ENCODE measurements at places on chromosomes 4 and X.

- no peak for DNase-seq
These were observed 54.9 kb downstream of the PHOX2B start for GRCh38 chr4:41693629-41694028.

DNA sequence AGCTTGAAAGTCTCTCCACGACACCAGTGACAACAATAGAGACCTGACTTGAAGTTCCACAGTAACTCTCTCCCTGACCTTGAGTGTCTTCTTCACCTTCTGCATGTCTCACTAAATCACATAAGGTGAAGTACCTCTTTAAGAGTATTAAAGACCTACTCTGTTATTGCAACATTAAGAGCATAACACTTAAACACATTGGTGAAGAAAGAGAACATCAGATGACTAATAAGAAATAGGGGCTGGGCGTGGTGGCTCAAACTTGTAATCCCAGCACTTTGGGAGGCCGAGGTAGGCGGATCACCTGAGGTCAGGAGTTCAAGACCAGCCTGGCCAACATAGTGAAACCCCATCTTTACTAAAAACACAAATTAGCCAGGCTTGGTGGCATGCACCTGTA, 33.9 kb upstream of the MAPK10 start:
- no peak for DNase-seq

GRCh38 chr4:169024762-169025161, 14.7 kb upstream of the CBR4 start:
- DNase-seq: peak; percentile 34

DNA sequence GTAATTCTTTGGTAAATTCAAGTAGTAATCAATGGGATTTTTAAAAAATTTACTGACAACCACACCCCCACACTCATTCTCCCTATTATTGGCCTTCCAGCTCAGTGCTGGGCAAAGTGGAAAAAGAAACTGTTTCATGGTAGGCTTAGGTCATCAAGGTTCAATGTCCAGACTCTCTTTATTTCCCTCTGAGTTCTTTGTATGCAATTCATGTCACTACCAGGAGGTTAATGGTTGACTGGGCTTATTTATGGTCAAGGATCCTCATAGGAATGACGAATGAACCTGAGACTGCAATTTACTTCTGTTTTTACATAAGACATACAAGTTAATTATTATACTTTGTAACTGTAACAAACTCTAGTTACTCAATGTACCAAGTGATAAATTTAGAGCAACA, 403.2 kb downstream of the KLHL13 start:
- no peak for DNase-seq

DNA sequence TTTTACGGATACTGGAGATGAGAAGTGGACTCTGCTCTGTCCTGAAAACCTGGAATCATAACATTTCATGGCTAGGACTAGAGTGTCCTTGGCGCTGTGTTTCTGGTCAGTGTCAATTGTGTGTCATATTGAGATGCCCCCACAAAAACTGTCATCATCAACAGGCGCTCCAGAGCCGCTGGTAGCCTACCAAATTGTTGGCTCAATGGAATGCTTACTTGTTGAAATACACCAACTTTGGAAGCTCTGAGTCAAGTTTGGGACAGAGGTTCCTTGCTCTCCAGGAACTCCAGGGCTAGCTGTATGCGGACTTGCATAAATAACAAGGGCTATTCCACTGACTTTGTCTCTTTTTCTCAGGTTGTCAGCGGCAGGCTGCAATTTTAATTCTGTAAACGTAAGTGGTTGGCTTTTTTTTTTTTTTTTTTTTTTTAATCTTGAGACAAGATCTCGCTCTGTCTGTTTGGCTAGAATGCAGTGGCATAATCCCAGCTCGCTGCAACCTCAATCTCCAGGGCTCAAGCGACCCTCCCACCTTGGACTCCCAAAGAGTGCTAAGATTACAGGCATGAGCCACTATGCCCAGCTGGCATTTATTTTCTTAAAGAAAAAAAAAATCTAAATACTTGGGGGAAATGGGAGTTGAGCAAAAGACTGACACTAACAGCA, 871 bp upstream of the HPGD start:
- no peak for DNase-seq

GRCh38 chr4:8410641-8411271, 29.8 kb downstream of the ACOX3 start:
- peak; percentile 30 for DNase-seq

DNA sequence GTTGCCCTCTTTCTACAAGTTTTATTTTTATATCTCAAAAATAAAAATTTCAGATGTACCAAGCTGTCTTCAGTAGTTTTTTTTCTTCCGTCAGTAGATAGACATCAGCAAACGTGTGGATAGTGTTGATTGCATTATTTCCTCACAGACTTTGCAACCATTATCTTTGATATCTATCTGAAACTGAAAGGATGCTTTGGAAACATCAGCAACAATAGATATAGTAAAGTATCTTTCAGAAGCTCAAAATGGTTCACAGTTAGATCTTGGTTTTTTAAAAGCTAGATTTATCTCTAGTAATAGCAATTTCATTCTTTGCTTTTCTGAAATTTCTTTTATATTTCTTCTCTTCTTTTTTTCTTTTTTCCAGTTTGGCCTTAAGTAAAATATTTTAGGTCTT, 246.9 kb upstream of the PCDH7 start:
- DNase-seq: no peak

DNA sequence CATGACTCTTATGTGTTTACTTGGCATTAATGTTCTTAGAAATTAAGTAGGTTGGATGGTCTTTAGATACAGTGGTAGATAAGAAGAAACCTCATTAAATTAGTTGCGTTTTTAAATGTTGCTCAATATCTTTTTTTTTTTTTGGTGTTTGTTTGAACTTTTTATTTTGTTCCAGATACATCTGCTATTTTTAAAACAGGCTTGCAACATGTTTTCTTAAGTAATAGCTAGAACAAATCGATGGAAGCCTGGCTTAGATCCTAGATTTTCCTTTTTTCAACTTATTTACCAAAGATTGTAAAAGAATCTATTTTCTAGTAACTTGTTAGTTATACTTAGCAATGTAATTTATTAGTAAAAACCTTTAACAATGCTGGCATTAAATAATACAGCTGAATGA, 9.3 kb downstream of the CNKSR2 start:
- DNase-seq: no peak

DNA sequence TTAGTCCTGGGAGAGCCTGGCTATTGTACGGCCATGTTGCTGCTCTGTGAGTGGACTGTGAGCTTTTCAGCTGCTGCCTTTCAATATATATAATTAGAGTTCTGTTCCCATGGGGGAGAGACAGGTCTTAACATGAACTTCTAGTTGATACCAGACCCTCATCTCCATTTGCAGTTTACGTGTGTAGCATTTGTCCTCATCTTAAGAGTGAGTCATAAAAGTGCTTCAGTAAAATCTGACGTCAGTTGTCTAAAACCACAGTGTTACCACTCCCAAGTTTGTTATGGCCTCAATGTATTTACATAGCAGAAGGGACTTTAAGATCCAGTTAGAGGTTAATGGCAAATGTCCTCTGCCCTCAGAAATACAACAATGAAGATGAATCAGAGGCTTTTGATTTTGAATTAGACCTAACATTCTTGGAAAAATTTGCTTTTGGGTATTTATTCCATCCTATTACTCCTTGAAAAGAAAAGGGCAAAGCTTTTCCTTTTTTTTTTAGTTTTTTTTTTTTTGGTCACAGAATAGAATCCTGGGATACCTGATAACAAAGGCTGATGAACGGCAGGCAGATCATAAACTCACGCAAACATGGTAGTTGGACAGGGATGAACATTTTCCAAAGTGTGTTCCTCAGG, 38.6 kb downstream of the PHOX2B start:
- DNase-seq: no peak

- no peak for DNase-seq
These were observed 4.6 kb upstream of the AREG start for GRCh38 chr4:74440356-74440755.

DNA sequence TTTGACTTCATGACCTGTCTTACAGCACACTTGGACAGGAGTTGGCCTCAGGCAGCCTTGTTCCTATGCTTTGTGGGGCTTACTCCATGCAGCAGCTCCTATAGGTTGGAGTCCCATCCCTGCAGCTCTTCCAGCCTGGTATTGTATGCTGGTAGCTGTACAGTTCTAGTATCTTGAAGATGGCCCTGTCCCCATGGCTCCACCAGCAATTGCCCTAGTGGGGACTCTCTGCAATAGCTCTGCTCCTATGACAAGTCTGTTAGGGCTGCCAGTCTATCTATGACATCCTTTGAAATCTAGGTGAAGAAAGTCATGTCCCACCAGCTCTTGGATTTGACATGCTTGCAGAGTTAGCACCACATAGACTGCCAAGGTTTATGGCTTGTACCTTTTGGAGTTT, 252.6 kb downstream of the ANTXR2 start:
- no peak for DNase-seq

DNA sequence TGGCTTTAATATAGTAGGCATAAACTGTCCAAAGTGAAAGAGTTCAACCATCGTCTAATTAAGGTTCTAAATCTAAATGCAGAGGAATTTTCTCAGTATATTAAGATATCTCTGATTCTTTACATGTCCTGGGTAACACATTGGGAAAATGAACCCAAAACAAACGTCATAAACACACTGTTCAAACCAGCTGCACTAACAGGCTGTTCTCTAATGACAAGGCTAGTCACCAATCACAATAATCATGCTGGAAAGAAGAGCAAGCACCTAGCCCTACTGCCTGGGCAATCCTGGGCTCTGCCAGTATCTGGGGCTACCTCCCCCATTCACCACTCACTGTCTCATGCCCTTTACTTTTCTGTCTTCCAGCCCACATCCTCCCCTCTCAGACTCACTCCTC, 107.9 kb downstream of the EFHC2 start:
- DNase-seq: no peak

GRCh38 chr4:37450911-37451310, 206.4 kb downstream of the NWD2 start:
- DNase-seq: no peak

GRCh38 chr4:2786152-2786671, 6.7 kb upstream of the SH3BP2 start:
- no peak for DNase-seq

GRCh38 chr4:61273233-61273632, 73.1 kb downstream of the ADGRL3 start:
- DNase-seq: peak; percentile 61

- DNase-seq: no peak
These were observed 105.9 kb downstream of the OR13H1 start for GRCh38 chrX:131649741-131650140.

- DNase-seq: no peak
These were observed 214.5 kb downstream of the KLHL4 start for GRCh38 chrX:87732133-87732532.

- no peak for DNase-seq
These were observed 14.8 kb downstream of the INTS6L start for GRCh38 chrX:135535077-135535940.

GRCh38 chrX:24090300-24091200, 35.8 kb downstream of the EIF2S3 start:
- DNase-seq: no peak

- no peak for DNase-seq
These were observed 840.6 kb downstream of the NLGN4X start for GRCh38 chrX:5388087-5388486.

- DNase-seq: no peak
These were observed 890.7 kb upstream of the INTU start for GRCh38 chr4:126742048-126742447.

GRCh38 chr4:165124488-165124887, 11.8 kb upstream of the TMEM192 start:
- DNase-seq: no peak

GRCh38 chrX:120603707-120604360, at the start of gene MCTS1:
TSS of gene MCTS1 (plus strand) at chrX:120604101. CDS start at chrX:120604237, 136 bp downstream.
- peak; percentile 79 for DNase-seq

GRCh38 chr4:60241866-60242265, 958.3 kb upstream of the ADGRL3 start:
- no peak for DNase-seq

DNA sequence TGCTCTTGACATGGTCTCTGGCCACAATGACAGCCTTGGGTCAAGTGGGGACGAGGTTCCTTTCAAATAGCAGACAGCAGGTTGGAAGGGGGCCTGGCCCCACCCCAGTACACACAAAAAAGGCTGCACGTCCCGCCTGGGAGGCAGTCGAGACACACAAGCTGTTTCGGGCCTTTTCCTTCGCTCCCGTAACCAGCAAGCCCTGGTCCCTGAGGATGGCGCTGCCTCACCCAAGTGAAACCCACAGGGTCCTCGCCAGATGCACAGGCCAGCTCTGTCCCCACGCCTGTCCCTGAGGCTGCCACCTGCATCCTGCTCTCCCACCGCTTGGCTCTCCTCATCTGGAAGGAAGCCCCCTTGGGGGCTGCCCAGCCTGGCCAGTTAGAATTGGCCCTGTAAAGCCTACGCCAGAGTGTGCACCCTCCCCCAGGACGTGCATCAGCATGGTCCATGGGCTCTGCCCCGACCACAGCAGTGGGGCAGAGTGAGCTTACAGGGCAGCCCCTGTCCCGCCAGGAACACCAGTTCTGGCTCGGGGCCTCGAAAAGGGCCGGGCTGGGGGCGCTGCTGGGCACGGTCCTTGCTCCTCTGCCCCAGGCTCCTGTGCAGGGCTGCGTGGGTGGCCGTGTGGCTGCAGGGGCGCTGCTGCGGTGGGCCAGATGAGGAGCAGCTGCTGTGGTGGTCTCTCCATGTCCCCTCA, 2.0 kb downstream of the CPLX1 start:
- no peak for DNase-seq

- DNase-seq: no peak
These were observed 239.9 kb upstream of the TEX13A start for GRCh38 chrX:105460376-105460775.

- DNase-seq: no peak
These were observed 11.1 kb downstream of the MAEA start for GRCh38 chr4:1300466-1301455.

DNA sequence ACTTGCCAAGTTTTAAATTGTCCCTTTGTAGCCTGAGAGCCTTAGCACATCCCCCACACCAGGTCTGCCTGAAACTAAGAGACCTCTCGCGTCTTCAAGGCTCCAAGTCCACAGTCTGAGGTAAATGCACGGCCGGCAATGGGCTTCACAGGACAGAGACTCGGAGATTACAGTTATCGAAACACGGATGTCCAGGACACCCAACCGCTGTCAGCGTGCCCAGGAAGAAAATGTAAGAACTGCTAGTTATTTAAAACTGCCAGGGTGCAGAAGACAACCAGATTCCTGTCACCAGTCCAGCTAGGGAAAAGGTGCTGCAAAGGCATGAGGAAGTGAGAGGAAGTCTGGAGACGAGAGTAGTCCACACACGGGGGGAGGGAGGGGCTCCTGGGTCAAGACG, 28.9 kb downstream of the ZNF827 start:
- DNase-seq: no peak

- DNase-seq: peak; percentile 2
These were observed 22.6 kb downstream of the IRF2 start for GRCh38 chr4:184451726-184452125.

GRCh38 chrX:47250017-47250347, 17.2 kb downstream of the USP11 start:
- no peak for DNase-seq

GRCh38 chr4:1378559-1379231, 27.5 kb downstream of the NKX1-1 start:
- no peak for DNase-seq

DNA sequence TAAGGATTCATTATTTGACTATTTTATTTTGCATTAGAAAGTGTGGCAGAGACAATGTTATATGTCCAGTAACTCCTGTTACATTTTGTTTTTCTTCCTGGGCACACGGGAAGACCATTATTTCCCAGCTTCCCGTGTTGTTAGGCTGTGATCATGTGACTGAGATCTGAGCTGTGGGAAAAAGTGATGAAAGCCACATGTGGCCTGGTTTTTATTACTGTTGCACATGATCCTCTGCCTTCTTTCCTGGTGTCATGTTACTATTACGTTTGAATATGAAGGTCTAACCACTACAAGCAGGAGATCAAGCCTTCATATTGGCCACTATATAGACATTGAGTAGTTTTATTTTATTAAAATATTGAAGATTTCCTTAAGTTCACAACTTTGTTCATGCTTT, 28.2 kb upstream of the MID1 start:
- no peak for DNase-seq
